ENCODE measurements at places on chromosomes 7 and 10.
A peak's percentile ranks its signal among the peaks of the same experiment; 100 is the strongest.

DNA sequence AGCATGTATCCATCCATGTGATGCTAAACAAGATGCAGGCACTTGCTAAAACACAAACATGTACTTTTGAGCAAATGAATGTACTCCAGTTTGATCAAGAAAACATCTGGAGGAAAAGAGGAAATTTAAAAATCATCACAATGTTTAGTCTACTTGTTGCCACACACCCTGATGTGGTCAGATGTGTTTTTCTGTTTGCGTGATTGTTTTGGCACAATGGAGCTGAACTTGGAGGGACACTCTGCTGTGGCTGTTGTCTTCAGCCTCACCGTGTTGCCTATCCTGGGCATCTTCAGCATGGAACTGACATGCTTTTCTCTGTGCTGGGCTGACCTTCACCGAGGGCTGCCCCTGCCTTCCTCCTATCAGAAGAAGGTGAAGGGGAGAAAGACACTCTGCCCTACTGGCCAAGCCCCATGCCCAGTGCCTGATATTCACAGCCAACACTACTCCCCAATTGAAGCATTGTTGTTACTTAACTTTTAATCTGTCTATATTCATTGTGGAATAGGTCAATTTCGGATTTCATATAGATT, 268.3 kb upstream of the IGFBP3 start:
- no peak for DNase-seq

- no peak for DNase-seq
Measured at GRCh38 chr7:115782696-115783490, 247.7 kb downstream of the TFEC start.

- DNase-seq = no peak
Measured at GRCh38 chr7:151920488-151920887, 35.8 kb upstream of the GALNTL5 start.

- DNase-seq = no peak
Measured at GRCh38 chr10:98466861-98467505, 20.2 kb upstream of the HPS1 start.

DNA sequence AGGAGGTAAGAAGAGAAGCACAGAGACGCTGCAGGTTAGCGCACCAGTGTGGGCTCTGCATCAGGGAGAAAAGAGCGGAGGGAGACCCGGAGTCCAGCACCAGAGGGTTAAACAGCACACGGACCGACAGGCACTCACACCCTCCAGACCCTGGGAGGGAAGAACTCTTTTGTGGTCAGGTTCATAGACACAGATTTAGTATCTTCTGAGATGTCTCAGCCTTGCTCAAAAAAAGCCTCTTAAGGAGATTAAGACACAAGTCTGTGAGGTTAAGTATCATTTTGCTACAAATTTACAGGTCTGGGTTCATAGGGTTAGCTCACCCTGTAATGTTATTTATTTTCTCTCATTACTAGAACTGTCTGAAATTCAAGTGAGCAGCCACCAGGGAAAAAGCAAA, 16.8 kb upstream of the NDST2 start:
- no peak for DNase-seq

DNA sequence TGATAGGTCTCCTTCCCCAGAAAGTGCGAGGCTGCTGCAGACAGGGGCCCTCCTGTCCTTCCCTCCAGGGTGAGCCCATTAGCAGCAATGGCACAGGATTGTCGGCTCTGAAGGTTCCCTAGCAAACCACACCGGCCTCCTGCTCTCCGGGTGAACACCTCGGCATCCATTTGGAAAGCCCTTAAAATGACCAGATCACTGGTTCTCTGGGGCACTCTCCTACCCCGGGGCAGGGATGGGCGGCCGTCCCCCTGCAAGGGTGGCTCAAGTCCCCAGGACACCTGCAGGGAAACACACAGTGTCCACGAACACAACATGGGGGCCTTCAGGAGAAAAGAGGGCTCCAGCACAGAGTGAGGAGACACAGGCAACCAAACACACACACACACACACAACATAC, 459.1 kb downstream of the PTPRN2 start:
- no peak for DNase-seq

GRCh38 chr10:125521721-125522680, 161.0 kb downstream of the TEX36 start:
- no peak for DNase-seq

DNA sequence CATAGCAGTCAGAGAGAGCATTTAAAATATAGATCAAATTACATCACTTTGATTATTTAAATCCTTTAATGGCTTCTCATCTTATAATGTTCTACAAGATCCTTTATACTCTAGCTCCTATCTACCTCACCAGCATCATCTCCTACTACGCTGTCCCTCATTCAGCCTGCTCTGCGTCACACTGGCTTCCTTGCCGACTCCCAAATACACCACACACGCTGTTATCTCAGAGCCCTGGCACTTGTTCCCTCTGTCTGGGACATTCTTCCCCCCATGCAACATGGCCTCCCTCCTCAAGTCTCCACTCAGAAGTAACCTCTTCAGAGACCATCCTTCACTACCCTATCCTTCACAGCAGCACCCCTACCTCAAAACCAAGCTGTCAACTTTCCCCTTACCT, 46.7 kb downstream of the RNLS start:
- DNase-seq = no peak

DNA sequence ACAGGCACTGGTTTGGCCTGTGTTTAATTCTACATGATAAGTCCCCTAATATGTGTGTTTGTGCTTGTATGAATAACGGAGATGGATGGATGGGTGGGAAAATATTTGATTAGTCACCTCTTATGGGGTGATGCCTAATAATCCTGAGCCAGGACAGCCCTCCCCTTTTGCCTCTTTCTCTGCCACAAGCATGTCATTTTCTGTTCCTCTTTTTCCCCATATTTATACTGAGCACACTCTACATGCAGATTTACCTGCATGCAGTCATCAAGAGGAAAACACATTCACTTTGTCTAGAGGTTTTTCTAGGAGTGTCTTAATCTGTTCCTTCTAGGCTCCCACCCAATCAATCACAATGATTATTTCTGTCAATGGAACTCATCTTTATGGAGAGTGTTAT, 111.6 kb upstream of the TBX20 start:
- DNase-seq = no peak

DNA sequence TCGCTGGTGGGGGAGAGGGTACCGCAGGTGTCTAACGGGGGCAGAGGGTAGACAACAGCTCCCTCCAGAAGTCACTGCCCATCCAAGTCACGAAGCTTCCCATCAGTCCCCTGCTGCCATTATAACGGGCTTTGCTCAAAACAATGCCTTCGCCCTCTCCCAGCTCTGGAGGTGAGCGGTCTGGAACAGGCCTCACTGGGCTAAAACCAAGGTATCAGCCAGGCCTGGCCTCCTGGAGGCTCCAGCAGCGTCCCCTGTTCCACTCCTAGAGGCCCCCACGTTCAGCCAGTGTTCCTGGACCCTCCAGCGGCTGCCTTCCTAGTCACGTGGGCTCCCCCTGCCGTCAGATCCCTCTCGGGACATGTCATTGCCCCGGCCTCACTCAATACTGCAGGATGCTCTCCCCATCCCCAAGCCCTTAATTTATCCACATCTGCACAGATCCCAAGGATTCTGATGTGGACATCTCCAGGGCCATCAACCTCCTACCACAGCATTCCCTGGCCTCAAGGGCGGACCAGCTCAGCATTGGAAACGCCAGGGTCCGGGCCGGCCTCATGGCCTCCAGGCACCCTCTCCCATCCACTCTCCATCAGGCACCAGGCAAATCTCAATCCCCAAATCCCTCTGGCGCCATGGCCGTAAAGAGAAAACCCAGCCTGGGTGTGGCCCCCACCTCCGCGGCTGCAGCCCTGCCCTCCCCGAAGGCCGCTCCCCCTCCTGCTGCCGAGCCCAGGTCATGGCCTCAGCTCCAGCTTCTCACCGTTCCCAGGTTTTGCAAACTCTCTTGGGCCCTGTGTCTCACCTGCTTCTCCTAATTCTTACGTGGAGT, 104.1 kb upstream of the FAM20C start:
- DNase-seq = no peak

- DNase-seq = no peak
Measured at GRCh38 chr10:131134001-131134576, 177.4 kb downstream of the TCERG1L start.

GRCh38 chr10:13658871-13659685, 72.3 kb downstream of the PRPF18 start:
- no peak for DNase-seq

DNA sequence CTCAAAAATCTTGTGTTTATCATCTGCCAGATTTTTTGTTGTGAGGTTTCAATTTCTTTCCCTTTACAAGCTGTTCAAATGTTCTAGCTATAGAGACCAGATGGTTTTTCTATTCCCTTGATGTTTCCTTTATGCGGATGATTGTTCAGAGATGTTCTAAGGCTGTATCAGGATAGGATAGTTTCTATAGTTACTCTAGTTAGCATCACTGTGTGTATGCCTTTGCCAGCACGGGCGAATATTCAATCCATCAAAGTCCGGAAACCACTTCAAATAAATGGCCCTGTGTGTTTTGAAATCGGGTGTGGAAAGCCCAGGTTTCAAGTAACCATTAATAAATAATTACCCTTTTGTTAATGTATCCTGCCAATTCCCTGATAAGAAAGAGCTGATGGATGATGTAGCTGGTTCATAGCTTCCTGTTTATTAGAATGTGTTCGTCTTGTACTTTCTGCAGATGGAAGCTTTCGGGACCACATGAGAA, 149.8 kb upstream of the PRKCQ start:
- DNase-seq = no peak

DNA sequence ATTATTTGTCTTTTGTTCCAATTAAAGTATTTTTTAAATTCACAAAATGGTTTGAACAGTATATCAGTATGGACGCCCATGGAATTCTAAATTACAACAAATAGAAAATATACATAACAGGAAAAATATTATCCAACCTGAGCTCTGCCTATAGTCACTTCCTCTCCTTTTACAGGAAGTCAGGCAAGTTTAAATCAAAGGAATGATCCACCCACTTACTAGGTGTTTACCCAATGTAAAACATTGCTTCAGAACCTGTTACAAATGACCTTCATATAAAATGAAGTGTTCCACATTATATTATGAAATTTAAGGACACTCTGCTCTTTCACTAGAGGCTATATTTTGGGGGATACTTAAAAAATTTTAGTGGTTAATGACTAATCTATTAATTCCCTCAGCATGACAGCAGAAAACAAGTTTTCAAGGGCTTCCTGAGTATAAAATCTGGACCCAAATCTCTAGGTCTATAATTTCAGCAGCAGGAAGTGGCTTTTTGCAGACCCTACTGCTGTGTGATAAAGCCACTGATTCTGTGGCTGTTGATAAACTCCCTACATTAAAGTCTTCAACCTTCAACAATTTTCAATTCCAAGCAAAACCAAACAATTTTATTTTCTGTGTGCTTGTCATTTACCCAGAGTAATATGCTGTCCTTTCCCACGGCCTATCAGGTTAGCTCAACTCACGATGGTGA, 722.6 kb downstream of the GATA3 start:
- DNase-seq = no peak

DNA sequence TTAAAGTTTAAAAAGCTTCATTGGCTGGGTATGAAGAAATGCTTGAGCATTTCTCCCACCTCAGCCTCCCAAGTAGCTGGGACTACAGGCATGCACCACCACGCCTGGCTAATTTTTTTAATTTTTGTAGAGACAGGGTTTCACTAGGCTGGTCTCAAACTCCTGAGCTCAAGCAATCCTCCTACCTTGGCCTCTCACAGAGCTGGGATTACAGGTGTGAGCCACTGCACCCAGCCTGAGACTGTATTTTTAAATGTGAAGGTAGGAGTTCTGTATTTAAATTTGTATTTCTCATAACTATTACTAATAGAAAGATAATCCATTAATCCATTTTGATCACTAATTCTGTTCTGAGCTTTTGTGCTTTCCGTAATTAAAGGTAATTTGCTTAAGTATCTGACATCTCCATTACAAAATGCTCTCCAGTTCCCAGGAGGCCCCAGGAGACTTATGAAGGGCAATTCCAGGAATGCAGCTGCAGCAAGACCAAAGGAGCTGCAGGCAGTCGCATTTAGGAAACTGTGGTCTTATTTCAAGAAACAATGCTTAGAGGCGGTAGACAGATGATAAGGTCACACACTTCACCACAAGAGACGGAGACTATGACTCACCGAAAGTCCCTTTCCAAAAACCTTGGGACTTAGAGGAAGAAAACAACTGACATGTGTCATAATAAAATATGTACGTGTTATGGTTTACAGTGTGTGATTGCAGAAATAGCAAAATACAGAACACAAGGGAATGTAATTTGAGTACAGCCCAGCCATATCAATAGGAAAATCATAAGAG, 23.3 kb downstream of the YAE1 start:
- peak; percentile 29 for DNase-seq

- no peak for DNase-seq
Measured at GRCh38 chr7:49596701-49597491, 176.5 kb upstream of the VWC2 start.

GRCh38 chr7:435630-436366, 83.8 kb downstream of the PDGFA start:
- no peak for DNase-seq

- no peak for DNase-seq
Measured at GRCh38 chr10:51063659-51064535, 10.4 kb upstream of the PRKG1 start.

DNA sequence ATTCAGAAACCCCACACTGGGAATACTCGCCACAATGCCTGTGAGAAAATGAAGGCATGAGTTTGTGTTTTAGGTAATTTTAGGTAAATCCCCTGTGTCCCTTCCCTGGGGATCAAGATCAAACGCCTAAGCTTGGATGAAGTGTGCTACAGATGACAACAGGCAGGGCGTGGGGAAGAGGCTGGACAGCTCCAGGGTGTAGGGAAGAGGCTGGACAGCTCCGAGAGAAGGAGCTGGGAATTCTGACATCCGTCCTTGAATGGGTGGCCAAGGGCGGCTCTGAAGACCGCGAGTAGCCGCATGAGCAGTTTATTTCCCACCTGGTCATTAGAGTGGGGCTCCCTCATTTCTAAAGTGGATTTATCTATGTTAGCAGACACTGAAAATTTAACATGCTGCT, 109.7 kb downstream of the RAMP3 start:
- DNase-seq = no peak

DNA sequence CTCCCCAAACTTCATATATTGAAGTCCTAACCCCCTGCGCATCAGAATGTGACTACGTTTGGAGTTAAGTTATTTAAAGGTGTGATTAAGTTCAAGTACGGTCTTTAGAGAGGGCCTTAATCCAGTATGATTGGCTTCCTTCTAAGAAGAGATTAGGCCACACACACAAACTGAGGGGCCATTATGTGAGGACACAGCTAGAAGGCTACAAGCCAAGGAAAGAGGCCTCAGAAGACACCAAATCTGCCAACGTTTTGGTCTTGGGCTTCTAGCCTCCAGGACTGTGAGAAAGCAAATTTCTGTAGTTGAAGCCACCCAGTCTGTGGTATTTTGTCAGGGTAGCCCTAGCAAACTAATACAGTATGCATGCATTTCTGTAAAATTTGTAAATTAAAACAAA, 41.7 kb downstream of the REEP3 start:
- DNase-seq = no peak

- DNase-seq = no peak
Measured at GRCh38 chr7:90966346-90966745, 297.9 kb upstream of the FZD1 start.

GRCh38 chr7:46133751-46134150, 212.7 kb upstream of the IGFBP3 start:
- no peak for DNase-seq
